ENCODE measurements at places on chromosomes 5 and 9. TPM values are rescaled to one million over a fixed set of nuclear protein-coding genes. Genes with fewer than 3 reads are reported as not detected.

- H3K27ac ChIP-seq = no peak overlapping the region
- H3K4me1 ChIP-seq = peaks cover 14% of the 10 kb centered on the region
- DNase-seq = no peak
- H3K36me3 ChIP-seq = no peaks in the 10 kb centered on the region
- no peak overlapping the region for H3K4me3 ChIP-seq
These were observed 259.1 kb downstream of the SYK start for GRCh38 chr9:91060520-91061343.

Gene LCN15
- total RNA-seq = not detected

Gene ARL15
- total RNA-seq = 13.0 TPM

Gene DAPK1
- 1.0 TPM for total RNA-seq
